ENCODE measurements at places on chromosomes 16 and 17. TPM values are rescaled to one million over a fixed set of nuclear protein-coding genes. Genes with fewer than 3 reads are reported as not detected.

GRCh38 chr16:14608111-14608566 is 21.9 kb downstream of the PARN start:
- DNase-seq: no peak

Gene PARD6A
- total RNA-seq: 4.1 TPM

DNA sequence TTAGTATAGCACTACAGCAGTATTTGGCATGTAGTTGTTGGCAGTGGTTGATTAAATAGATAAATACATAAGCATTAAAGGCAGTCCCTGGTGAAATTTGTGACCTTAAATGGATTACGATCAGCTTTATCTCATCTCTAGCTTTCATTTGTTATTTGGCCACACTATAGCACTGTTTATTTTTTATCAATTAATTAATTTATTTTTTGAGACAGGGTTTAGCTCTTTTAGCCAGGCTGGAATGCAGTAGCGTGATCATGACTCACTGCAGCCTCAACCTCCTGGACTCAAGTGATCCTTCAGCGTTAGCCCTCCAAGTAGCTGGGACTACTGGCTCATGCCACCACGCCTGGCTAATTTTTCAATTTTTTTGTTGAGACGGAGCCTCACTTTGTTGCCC is 18.7 kb upstream of the ARHGAP17 start:
- peak; percentile 84 for DNase-seq

Gene CRYBA1
- total RNA-seq: not detected

Gene SLC6A2
- not detected for total RNA-seq

GRCh38 chr17:72432881-72433280 is 312.1 kb downstream of the SOX9 start:
- no peak for DNase-seq

Data from fibroblast of lung (primary cell).